ENCODE measurements at places on chromosomes 11 and 22.

DNA sequence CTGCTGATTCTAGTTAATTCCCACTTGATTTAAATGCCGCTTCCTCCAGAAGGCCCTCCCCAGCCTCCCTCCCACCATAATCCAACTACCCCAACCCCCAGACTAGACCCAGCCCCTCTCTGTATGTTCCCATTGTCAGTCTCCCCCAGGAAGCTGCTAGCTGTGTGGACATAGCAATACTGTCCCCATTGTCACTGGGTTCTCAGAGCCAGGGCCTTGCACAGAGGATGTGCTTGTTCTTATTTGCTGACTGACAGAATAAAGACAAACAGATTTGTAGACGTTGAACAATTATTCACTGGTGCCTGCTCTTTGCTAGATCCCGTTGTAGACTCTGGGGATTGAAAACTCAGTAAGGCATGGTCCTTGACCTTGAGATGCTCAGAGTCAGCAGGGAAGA lies 45.7 kb upstream of the NAV2 start:
- peak; percentile 32 for DNase-seq

DNA sequence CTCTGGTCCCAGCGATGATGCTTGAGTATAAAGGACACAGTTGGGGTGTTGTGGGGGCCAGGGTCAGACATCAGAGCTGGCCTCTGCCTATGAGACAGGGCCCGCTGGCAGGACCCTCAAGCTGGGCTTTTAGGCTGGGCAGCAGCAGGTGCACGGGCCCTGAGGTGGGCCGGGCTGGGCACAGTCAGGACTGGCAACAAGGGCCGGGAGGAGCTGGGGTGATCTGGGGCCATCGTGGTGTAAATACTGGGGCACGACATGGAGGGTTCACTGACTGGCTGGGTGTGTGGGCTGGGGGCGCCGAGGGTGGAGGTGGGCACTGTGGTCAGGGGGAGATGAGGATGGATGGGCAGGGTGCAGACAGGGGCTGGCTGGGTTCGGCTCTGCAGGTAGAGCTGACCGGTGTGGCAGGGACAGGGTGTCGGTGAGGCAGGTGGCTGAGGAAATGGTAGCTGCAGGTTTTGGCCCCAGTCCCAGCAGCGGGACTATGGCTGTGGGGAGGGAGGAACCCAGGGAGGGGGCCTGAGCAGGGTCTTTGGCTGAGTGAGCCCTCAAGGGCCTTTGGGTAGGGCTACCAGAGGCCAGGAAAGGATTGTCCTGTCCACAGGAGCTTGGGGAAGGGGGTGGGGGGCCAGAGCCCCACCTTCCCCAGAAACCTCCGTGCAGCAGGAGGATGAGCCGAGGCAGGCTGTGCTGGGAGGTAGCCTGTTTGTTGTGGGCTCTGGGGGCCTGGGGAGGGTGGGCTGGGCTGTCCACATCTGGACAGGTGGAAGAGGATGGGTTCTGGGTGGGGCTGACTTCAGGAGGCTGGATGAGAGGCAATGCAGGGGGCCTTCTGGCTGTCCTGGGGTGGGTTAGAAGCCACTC lies 81.4 kb downstream of the KCNQ1 start:
- no peak for DNase-seq

- no peak for DNase-seq
Measured at GRCh38 chr11:270451-271318, 7.5 kb upstream of the NLRP6 start.

GRCh38 chr11:113907681-113908080 lies 3.1 kb downstream of the HTR3B start:
- DNase-seq = no peak

GRCh38 chr11:41955066-41955465 lies 495.6 kb upstream of the LRRC4C start:
- DNase-seq = no peak

GRCh38 chr22:33561149-33561807 lies 359.0 kb downstream of the LARGE1 start:
- DNase-seq = no peak

DNA sequence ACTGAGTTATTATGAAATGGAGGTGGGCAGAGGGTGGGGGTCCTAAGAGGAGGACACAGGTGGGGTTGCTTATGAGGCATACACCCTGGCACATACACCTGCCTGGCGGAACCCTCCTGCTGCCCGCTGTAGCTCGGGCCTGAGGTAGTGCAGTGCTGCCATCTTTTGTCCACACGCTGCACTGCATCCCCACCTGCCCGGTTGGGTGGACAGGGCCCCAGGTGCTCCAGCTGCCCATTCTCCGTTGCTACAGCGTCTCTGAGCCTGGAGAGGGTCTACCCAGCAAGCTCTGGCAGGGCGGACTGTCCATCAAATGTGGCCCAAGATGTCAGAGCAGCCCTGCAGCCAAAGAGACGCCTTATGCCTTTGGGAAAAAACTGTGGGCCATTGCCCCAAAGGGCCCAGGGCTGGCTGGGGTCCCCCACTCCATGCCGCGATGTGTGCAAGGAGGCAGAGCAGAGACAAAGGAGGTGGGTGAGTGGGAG lies 131.2 kb downstream of the BUD13 start:
- no peak for DNase-seq

DNA sequence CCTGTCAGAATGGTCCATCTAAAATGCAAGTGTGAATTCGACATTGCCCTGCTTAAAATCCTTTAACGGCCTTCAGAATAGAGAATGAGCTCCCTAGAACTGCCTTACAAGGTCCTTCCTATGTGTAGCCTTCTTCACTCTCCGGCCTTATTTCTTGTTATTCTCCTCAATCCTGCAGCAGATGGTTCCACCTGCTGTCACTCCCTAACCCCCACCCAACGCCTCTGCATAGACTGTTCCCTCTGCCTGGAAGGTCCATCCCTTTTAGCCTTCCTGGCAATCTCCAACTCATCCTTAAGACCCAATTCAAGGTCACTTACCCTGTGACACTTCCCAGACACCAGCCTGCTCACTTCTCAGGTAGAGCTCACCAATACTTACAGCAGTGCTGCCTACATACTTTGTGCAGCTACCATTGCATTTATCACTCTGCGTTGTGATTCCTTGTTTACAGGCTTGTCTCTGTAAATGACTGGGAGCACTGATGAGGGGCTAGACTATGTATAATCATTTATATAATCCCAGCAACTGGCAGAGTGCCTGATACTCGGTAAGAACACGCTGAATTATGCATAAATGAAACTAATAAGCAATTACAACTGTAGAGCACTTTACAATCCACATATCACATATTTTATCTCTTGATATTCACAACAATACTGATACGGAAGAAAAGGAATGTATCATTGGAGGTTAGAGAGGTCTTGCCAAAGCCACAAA lies 58.9 kb downstream of the CLPB start:
- DNase-seq = no peak

- DNase-seq = no peak
Measured at GRCh38 chr11:62004473-62004872, 37.0 kb upstream of the FTH1 start.

DNA sequence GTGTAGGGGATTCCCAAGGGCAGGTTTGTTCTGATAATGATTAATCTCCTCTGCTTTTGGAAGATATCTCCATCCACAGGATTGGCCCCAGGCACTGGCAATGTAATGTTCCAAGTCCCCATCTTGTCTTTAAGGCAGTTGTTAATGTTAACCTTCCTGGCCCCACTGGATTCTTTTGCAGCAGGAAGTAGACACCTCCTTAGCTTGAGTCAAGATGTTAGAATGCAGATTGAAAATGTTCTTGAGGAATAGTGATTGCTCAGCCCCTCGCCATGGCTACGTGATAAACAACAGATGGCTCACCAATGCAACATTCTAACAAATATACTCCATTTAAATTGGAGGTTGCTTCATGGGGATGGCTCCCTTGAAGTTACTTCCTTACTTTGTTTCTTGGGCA lies 7.3 kb downstream of the HEPHL1 start:
- DNase-seq = no peak

DNA sequence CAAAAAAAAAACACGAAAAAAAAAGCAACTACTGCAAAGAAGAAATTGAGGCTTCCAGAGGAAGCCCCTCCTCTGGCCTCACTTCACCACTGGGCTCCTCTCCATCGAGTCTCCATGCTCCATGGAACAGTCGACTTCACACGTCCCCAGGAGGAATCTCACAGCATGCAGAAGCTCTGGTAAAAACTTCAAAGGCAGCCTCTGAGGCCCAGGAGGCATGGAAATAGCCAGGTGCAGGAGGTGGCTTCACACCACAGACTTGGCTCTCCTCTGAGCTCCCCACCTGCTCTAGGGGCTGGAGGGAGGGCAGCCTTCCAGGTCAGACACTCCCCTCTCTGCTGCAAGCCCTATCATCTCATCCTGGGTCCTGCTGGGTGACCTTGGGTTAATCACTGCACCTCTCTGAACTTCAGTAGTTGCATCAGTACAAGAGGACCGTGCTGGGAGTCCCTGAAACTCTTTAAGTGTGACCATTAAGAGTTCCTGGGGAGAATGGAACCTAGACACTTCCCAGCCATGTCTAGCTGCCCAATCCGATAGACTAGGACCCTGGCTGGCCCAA lies 8.2 kb downstream of the PDE2A start:
- no peak for DNase-seq

Measured in occipital lobe (tissue), 3 donors.